Glutamatergic neuron (in vitro differentiated cells): ENCODE measurements at places on chromosomes 5 and 9. TPM values are rescaled to one million over a fixed set of nuclear protein-coding genes. Genes with fewer than 3 reads are reported as not detected.

DIRAS2 gene
- 0.27 TPM for total RNA-seq

GRCh38 chr9:128870128-128870940 is 11.4 kb downstream of the KYAT1 start:
- H3K4me3 ChIP-seq: no peak overlapping the region
- no peaks in the 10 kb centered on the region for H3K36me3 ChIP-seq
- no peaks in the 10 kb centered on the region for H3K4me1 ChIP-seq

SPINK13 gene
- total RNA-seq: not detected

GRCh38 chr9:82152181-82152580 is 163.6 kb downstream of the SPATA31D1 start:
- peaks cover 30% of the 10 kb centered on the region for H3K4me1 ChIP-seq
- no peak overlapping the region for H3K27ac ChIP-seq
- peaks cover 2% of the 10 kb centered on the region for H3K27me3 ChIP-seq
- no peak for DNase-seq
- H3K4me3 ChIP-seq: no peak overlapping the region
- no peaks in the 10 kb centered on the region for H3K36me3 ChIP-seq

SPEF2 gene
- 0.96 TPM for total RNA-seq

HARS2 gene
- total RNA-seq: 56.7 TPM

- no peak for DNase-seq
- H3K27me3 ChIP-seq: peaks cover 30% of the 10 kb centered on the region
- H3K4me3 ChIP-seq: no peak overlapping the region
- H3K27ac ChIP-seq: no peak overlapping the region
Observed at GRCh38 chr5:93582167-93582462, 907 bp upstream of the NR2F1 start.

RNF208 gene
- 24.8 TPM for total RNA-seq

- peak overlapping the region; percentile 94 for H3K27ac ChIP-seq
- peak overlapping the region; percentile 43 for H3K4me3 ChIP-seq
- H3K36me3 ChIP-seq: no peaks in the 10 kb centered on the region
- DNase-seq: no peak
Observed at GRCh38 chr5:150636391-150637244, 3.8 kb upstream of the SYNPO start.

STPG3 gene
- total RNA-seq: not detected

NOXA1 gene
- 2.6 TPM for total RNA-seq

- peaks cover 20% of the 10 kb centered on the region for H3K4me1 ChIP-seq
- no peak overlapping the region for H3K27ac ChIP-seq
- H3K27me3 ChIP-seq: no peaks in the 10 kb centered on the region
- H3K4me3 ChIP-seq: no peak overlapping the region
Observed at GRCh38 chr5:15510831-15511230, 10.9 kb downstream of the FBXL7 start.

GRCh38 chr5:14724633-14725032 is 60.1 kb downstream of the OTULIN start:
- DNase-seq: no peak
- peaks cover under 1% of the 10 kb centered on the region for H3K36me3 ChIP-seq
- H3K4me1 ChIP-seq: peaks cover 19% of the 10 kb centered on the region
- no peak overlapping the region for H3K4me3 ChIP-seq
- no peak overlapping the region for H3K27ac ChIP-seq
